Activated naive CD4-positive, alpha-beta T cell (primary cell): ENCODE measurements at places on chromosomes 7 and 10.

DNA sequence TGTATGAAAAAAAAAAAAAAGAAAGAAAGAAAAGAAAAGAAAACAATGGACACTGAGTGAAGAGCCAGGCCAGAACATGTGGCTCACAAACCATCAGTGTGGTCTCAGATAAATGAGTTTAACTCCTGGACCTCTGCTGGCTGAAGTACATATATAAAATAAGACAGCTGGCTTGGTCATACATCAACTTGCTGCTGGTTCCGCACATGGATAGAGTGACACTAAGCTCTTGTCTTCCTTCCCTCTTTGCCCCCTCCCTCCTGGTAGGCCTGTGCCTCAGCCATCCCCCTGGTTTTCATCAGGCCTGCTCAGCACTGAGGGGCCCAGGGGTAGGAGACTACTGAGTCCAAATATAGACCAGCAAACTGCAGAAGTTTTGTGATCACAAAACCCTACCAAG lies 58.1 kb upstream of the DGKI start:
- no peak for DNase-seq

DNA sequence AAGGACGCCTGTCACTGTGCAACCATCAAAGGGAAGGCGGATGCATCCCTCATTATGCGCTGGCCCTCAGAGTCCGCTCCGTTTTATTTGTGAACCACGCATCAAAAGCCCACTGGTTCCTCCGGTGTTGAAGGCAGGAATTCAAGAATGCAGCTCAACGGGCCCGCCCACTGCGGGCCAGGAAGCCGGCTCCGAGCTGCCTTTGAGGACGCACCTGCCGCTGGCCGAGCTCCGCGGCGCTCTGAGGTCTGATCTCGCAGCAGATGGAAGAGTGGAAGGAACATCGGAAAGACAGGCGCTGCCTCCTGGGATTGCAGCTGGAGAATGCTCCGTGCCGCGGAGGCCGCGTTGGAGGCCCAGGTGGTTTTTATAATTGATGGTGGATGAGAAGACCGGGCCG lies 56.9 kb upstream of the ADGRA1 start:
- no peak for DNase-seq

DNA sequence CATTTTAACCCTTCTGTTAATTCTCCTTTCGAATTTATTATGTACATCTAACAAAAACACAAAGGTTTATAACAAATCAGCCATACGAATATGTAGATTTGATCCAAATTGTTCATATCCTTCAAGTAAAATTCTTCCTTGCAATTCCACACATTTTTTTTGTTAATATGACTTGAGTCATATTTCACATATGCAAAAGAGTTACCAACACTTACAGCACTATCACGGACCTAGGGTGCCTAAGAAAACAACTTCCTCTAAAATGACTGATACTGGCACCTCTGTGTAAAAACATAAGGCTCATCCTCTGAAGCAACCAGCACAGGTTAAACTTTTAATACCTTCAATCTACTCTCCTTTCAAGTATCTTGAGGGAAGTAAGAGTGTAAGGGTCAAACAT lies 451.8 kb downstream of the SEMA3D start:
- DNase-seq: no peak

DNA sequence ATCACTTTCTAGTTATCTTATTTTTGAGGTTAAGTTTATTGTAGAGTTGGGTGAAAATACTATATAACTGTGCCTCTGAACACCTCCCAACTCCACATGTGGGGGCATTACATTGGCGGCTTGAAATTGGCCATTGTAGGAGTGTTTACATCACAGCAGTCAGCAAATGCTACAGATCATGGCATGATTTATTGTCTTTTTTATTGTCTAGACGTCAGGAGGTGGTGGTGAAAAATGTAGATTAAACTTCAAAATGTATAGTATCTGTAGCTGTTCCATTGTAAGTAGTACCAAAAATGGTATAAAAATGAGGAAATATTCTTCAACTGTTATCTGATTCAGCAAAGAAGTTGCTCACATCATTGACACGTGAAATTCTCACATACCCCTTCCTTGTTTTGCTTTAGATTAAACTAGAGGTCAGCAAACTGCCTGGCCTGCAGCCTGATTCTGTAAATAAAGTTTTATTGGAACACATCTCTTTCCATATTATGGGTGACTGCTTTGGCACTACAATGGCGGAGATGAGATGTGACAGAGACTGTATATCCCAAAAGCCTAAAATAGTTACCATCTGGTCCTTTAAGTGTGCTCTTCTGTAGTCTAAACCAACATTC lies 35.0 kb downstream of the TAF3 start:
- no peak for DNase-seq

- DNase-seq: no peak
Observed at GRCh38 chr10:128263891-128264688, 137.9 kb upstream of the MKI67 start.

GRCh38 chr10:13853854-13854253 lies 267.1 kb downstream of the PRPF18 start:
- no peak for DNase-seq

- no peak for DNase-seq
Observed at GRCh38 chr10:101075775-101076174, 14.0 kb downstream of the KAZALD1 start.

DNA sequence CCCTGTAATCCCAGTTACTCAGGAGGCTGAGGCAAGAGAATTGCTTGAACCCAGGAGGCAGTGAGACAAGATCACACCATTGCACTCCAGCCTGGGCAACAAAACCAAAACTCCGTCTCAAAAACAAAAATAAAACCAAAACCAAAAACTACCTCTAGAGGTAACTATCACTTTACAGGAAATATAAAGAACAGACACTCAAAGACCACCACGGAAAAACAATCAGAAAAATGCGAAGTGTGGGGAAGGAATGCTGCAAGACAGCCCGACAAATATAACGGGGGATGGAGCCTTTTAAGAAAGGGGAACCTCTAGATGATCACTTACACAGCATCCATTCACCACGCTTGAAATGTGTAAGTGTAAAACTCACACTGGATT lies 4.3 kb downstream of the HNRNPF start:
- DNase-seq: no peak

GRCh38 chr7:324011-324410 lies 34.0 kb downstream of the FOXL3 start:
- no peak for DNase-seq

- DNase-seq: no peak
Observed at GRCh38 chr7:45689011-45689796, 115.0 kb downstream of the ADCY1 start.

GRCh38 chr7:3218411-3219225 lies 82.4 kb upstream of the SDK1 start:
- DNase-seq: no peak

GRCh38 chr7:101333912-101334311 lies 12.3 kb upstream of the IFT22 start:
- no peak for DNase-seq

DNA sequence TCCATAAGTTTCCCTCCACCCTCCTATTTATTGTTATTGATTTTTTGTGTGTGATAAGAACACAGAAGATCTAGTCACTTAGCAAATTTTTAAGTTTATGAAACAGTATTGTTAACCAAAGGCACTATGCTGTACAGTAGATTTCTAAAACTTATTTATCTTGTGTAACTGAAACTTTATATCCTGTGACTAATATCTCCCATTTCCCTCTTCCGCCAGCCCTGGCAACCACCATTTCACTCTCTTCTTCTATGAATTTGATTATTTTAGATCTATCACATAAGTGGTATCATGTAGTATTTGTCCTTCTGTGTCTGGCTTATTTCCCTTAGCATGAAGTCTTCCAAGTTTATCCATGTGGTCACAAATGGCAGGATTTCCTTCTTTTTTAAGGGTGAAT lies 144.3 kb upstream of the INHBA start:
- no peak for DNase-seq

- no peak for DNase-seq
Observed at GRCh38 chr10:105707603-105708002, 1066.5 kb downstream of the SORCS3 start.

DNA sequence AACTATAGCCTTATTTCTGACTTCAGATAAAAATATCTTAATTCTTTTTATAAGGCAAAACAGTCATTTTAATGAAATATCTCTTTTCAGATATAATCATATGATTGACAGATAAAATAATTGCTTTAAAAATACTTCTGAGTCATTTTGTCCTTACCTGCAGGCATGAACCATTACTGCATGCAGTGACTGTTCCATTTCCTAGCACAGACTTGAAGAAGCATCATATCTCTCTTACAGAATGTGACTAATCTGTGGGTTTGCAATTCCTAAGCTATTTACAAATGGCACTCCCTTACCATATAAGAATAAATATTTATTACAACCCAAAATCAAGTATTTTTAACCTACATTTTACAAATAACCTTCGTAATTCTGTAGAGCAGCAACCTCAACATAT lies 120.7 kb downstream of the SRPK2 start:
- no peak for DNase-seq

- no peak for DNase-seq
Observed at GRCh38 chr10:60654813-60655464, 123.3 kb upstream of the CDK1 start.

DNA sequence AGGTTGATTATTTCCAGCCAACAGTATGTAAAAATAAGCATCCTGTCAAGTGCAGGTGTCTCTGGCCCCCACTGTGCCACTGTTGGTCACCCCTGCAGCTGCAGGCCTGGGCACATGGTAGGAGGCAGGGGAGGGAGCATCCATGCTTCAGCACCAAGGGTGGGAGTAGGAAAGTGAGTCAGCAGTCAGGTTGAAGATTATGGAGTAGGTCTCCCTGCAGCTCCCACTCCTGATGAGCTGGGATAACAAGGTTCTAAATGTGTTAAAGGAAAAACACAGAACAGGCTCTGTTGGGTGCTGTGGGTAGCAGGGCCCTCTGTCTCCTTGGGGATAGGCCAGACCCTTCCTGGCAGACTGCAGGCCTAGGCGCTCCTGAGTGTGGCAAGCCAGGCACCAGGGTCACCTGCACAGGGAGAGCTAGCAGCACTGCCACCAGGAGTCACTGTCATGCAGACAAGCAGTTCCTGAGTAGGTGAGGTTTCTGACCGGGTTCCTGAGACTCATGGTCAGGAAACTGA lies 59.3 kb downstream of the NUDCD3 start:
- DNase-seq: peak; percentile 11

DNA sequence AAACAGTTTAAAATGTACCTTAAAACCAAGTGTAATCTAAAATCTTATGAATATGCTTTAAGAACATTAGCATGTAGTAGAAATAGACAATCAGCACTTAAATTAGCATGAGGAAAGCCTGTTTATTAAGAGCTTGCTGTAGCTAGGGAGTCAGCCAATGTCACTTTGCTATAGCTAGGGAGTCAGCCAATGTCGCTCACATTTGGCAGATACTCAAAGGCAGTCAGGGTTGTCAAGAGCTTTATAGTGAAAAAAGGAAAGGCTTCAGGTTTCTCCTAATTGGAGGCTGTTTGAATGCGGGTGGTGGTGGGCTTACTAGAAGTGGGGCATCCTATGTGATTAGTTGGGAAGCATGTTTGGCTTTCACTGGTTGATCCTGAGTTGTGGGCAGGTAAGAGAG lies 226.2 kb upstream of the DGKB start:
- DNase-seq: no peak

- no peak for DNase-seq
Observed at GRCh38 chr7:155770241-155770640, 42.0 kb downstream of the SHH start.

DNA sequence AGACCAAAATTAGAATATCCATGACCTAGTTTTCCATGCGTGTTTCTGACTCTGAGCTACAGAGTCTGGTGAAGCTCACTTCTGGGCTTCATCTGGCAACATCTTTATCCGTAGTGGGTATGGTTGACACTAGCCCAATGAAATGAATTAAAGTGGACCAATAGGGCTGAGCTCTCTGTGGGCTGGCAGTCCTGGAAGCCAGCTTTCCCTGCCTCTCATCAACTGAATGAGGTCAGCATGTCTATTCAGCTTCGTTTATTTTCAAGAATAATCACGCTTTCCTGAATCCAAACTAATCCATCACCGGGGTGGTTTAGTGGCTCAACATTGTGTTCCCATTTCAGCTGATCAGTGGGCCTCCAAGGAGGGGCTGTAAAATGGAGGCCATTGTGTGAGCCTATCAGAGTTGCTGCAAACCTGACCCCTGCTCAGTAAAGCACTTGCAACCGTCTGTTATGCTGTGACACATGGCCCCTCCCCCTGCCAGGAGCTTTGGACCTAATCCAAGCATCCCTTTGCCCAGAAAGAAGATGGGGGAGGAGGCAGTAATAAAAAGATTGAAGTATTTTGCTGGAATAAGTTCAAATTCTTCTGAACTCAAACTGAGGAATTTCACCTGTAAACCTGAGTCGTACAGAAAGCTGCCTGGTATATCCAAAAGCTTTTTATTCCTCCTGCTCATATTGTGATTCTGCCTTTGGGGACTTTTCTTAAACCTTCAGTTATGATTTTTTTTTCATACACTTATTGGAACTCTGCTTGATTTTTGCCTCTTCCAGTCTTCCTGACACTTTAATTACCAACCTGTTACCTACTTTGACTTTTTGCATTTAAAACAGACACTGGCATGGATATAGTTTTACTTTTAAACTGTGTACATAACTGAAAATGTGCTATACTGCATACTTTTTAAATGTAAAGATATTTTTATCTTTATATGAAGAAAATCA lies 35.5 kb downstream of the CAV1 start:
- no peak for DNase-seq

DNA sequence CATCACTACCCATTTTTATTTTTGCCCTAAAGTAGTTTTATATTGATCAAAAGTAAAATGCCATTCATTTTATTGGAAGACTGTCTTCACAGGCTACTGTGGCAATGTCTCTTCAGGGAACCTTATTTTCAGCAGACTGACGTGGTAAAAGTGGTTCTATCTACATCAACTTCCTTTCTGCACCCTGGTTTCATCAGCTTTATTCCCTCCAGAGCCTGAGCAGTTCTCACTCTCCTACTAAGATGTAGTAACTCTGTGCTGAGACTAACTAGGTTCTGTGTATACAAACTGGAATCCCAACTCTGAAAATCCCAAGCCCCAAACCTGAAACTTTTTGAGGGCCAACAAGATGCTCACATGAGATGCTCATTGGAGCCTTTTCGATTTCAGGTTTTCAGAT lies 155.3 kb downstream of the SFMBT2 start:
- no peak for DNase-seq
